ENCODE measurements at places on chromosomes 13 and 19. TPM values are rescaled to one million over a fixed set of nuclear protein-coding genes. Genes with fewer than 3 reads are reported as not detected.

The ADPRHL1 gene
- total RNA-seq = 2.1 TPM

The CGB7 gene
- 0.43 TPM for total RNA-seq

The AP1M2 gene
- 39.4 TPM for total RNA-seq

The ZNF492 gene
- total RNA-seq = 0.05 TPM

The TSHZ3 gene
- total RNA-seq = 4.7 TPM

The AMER2 gene
- not detected for total RNA-seq

The FGF9 gene
- total RNA-seq = not detected

The FOSB gene
- not detected for total RNA-seq

The ZNF548 gene
- 30.7 TPM for total RNA-seq

The CATSPERD gene
- not detected for total RNA-seq

The ADM5 gene
- total RNA-seq = 2.7 TPM

The C1QTNF9 gene
- total RNA-seq = not detected

The ZNF808 gene
- total RNA-seq = 2.2 TPM

The CEACAM3 gene
- not detected for total RNA-seq

The DLEU7 gene
- not detected for total RNA-seq

The ZNF610 gene
- 1.3 TPM for total RNA-seq

The SLC10A2 gene
- not detected for total RNA-seq

The GNA15 gene
- total RNA-seq = 0.26 TPM

The RASGRP4 gene
- total RNA-seq = not detected

The OR7D2 gene
- total RNA-seq = not detected

The LNX2 gene
- total RNA-seq = 7.0 TPM

The ADGRE2 gene
- 0.10 TPM for total RNA-seq

The SBK3 gene
- 0.81 TPM for total RNA-seq

The CYP4F2 gene
- not detected for total RNA-seq

The NKPD1 gene
- not detected for total RNA-seq

The NCAN gene
- not detected for total RNA-seq

The ZNF784 gene
- 0.62 TPM for total RNA-seq

The PRSS57 gene
- total RNA-seq = not detected

The PTPRS gene
- 66.3 TPM for total RNA-seq

The IGFL2 gene
- not detected for total RNA-seq

The IRGC gene
- not detected for total RNA-seq

The CCDC70 gene
- not detected for total RNA-seq

The MUC16 gene
- 0.02 TPM for total RNA-seq

The METTL21C gene
- not detected for total RNA-seq

The CERS1 gene
- 5.3 TPM for total RNA-seq

The ATP11A gene
- total RNA-seq = 6.6 TPM

The SPRY2 gene
- 3.3 TPM for total RNA-seq

The MISP gene
- total RNA-seq = 58.6 TPM

The ZNF583 gene
- 14.0 TPM for total RNA-seq

Data from A172 (cell line).